ENCODE measurements at places on chromosomes 1 and 21. TPM values are rescaled to one million over a fixed set of nuclear protein-coding genes. Genes with fewer than 3 reads are reported as not detected.

LAPTM5 gene
- total RNA-seq: 298 TPM

CFHR4 gene
- not detected for total RNA-seq

COL24A1 gene
- total RNA-seq: not detected

SH2D5 gene
- total RNA-seq: 0.66 TPM

ITLN2 gene
- total RNA-seq: not detected

ITGB2 gene
- total RNA-seq: 272 TPM

TMEM51 gene
- not detected for total RNA-seq

HRNR gene
- total RNA-seq: not detected

GUCA2B gene
- not detected for total RNA-seq

FCMR gene
- total RNA-seq: 37.3 TPM

TCHH gene
- total RNA-seq: not detected

LHX8 gene
- total RNA-seq: not detected

RASSF5 gene
- 239 TPM for total RNA-seq

DNA sequence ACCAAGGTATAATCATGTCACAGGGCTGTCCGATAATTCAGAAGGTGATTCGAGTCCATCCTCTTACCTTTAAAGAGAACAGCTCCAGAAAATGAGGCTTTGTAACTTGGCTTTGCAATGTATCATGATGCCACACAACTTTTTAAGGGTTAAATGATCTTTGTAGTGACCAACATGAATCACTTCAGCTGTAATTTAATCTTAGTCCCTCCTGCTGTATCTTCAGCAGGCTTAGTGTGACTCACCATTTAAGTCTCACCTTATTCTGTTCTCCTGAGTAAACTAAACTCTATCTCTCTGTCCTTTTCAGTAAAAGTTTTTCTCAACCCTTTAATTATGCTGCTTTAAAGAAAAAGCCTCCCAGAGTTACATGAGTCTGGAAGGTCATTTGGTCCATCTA, 1.9 kb upstream of the HIVEP3 start:
- no peak for DNase-seq

- DNase-seq: no peak
Observed at GRCh38 chr1:205656236-205656635, 24.1 kb downstream of the SLC45A3 start.

GRCh38 chr1:221439008-221439746, 302.7 kb downstream of the DUSP10 start:
- DNase-seq: peak; percentile 57

- DNase-seq: peak; percentile 81
Observed at GRCh38 chr1:3312898-3313575, 141.4 kb upstream of the ARHGEF16 start.

DNA sequence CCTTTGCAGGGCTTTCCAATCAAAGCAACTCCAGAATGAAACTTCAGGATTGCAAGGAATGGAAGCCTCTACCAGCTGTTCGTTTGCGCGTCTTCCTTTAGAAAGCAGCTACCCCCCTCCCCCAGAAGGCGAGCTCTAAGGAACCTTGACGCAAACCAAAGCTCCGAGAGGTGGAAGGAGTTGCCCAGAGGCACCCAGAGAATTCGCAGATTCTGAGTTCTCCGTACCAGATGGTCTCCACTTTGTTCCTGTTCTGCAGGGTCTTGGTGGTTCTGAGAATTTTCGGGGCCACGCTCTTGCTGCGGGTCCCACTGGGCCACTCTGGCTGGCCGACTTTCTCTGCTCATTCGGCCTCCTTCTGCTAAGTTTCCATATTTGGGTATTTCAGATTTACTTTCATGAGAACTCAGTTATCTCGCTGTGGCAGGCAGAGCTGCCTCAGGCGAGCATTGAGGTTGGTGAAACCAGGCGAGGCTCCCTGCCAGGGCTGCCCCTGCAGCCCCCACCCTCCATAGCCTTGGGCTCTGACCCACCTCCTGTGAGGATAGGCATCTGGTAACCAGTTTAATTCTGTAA, 801 bp downstream of the TRAF5 start:
- DNase-seq: peak; percentile 41

DNA sequence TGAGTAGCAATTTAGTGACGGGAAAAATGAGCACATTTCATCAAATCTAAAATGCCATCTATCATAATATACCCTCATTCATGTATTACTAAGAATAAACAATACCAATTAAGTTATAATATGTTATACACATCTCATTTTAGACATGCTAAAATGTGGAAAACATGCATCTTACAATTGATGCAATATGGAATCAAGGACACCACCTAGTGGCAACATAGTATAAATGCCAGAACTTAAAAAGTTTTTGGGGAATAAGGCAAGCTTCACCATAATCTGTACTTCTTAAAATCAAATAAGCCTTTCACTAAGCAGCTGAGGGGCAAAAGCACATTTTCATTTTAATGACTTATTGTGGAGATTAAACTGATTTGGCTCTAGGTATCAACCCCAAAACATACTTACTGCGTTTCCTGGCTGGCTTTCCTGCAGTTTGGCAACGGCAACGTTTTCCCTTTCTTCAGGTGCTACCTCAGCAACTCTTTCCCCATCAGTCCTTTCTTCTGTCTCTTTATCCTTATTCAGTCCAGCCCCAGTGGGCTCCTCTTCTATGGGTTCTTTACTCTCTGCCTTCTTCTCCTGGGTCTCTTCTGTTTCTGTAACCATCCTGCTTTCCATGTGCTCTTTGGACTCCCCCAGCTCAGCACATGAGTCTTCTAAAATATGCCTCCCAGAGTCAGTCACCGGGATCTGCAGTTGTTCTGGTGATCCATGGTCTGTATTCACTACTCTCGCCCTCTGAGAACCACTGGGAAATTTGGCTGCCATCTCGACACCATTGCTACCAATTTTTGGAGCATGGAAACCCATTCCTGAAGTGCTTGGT, 11.4 kb downstream of the SDE2 start:
- DNase-seq: no peak

- DNase-seq: no peak
Observed at GRCh38 chr1:154729577-154729976, 121.6 kb upstream of the ADAR start.

- no peak for DNase-seq
Observed at GRCh38 chr1:173423291-173423690, 53.8 kb upstream of the PRDX6 start.

GRCh38 chr1:56758135-56758534, 61.1 kb downstream of the FYB2 start:
- DNase-seq: no peak

- no peak for DNase-seq
Observed at GRCh38 chr1:179151908-179152682, 70.2 kb downstream of the TOR3A start.

- DNase-seq: no peak
Observed at GRCh38 chr1:9291914-9292360, 757 bp upstream of the SPSB1 start.

DNA sequence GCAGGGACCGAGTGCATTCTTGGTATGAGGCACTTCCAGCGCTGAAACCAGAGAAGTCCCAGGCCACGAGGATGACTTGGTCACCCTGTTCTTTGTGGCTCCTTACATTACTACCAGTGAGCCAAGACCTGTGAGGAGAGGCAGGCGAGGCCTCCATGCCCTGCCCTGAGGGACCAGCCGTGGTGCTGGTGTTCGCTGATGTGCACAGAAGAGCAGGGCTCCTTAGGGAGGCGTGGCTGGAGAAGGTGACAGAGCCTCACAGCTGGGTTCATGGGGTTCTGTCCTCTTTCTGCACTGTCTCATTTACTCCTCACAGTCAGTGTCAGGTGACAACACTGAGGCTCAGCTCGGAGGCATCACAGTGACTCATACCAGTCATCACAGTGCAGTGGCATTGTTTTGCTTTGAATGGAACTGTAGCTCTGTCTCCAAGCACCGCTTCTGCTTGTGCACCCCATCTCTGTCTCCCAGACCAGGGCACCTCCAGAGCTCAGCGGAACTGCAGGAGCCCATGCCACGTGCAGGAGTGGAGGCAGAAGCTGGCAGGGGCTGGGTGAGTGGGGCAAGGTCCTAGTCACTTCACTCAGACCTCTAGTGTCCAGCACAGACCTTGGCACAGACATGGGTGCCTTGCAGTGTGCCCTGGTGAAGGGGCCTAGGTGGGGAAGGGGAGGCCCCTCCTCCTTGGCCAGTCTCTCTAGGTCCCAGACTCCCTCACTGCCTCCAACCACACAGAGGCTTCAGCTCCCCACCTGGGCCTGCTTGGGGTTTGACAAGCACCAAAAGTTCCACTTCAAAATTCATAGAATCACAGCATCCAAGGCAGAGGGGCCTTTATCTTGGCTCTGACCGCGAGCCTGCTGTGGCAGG, 310.9 kb downstream of the MATN1 start:
- DNase-seq: no peak

DNA sequence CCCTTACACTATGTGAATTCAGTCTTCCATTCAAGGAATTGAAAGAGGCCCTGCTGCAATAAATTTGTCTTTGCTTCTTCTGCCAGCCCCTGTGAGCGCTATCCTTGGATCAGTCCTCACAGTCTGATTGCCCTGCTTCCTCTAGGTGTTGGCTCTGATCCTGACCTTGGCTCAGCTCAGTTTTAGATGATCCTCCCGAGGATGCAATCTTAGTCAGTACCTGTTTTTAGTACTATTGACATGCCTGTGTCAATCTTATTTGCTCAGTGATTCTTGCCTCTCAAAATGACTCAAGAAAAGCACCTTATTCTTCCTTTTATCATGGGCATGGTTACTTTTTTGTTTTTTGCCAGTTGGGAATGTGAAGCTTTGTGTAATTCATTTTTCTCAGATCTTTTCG, 101.4 kb upstream of the KCNK1 start:
- no peak for DNase-seq

- DNase-seq: no peak
Observed at GRCh38 chr1:76066394-76066793, 8.2 kb upstream of the ST6GALNAC3 start.

DNA sequence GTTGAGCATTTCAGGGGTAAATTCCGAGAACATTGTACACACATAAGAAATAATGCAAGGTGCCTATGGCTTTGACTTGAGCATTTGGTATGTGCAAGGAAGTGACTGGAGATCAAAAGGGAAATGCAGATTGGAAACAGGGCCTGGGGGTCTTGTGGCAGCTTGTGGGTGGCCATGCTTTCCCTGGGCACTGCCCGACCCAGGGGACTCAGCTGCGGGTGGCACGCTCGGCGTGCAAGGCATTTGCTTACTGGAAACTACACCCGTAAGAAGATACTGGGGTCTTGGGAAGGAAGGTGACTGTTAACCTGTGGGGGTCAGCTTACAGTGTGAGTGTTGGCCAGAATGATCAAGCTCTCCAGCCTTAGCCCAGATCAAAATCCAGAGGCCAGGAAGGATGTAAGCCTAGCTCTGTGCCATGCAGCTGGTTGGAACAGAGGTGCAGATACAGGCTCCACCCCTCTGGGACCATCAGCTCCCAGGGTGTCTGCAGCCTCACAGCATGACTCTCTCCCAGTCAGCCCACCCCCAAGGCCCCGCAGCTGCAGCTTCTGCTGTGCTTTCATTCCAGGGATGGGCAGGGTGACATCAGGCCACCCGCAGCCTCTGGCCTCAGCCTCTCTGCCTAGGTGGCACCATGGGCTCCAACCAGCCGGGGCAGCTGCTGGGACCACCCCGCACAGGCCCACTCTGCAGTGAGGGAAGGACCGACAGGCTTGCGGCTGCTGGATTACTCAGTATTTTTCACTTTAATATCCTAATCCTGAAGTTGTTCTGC, 55.1 kb downstream of the KIF26B start:
- no peak for DNase-seq

- no peak for DNase-seq
Observed at GRCh38 chr21:17472182-17472581, 40.7 kb upstream of the CXADR start.

GRCh38 chr1:6599141-6599975, 3.3 kb downstream of the KLHL21 start:
- peak; percentile 67 for DNase-seq

- DNase-seq: no peak
Observed at GRCh38 chr21:33011462-33011861, 14.3 kb upstream of the OLIG2 start.

DNA sequence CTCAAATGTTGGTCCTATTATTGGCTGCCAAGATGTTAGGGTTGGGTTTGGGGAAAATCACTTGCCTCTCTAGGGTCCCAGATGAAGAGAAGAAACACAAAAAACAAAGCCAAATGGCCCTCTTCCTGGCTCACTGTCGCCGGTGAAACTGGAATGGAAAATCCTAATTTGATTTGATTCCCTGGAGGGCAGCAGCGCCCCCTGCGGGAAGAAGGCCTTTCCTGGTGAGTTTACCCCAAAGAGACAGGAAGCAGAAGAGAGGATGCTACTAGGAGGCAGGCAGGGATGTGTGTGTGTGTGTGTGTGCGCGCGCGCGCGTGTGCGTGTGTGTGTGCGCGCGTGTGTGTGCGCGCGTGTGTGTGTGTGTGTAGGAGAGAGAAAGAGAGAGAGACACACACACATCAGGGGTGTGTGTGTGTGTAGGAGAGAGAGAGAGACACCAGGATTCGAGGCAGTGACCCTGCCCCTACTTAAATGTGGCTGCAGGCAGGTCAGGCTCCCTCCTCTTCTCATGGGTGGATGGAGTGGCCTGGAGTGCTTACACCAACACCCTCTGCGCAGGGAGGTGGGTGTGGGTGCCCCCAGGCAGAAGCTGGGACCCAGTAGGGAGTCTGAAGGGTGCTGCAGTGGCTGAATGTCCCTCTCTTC, 3.1 kb upstream of the SELENON start:
- DNase-seq: peak; percentile 82

GRCh38 chr1:206143537-206144172, 26.5 kb upstream of the AVPR1B start:
- no peak for DNase-seq

DNA sequence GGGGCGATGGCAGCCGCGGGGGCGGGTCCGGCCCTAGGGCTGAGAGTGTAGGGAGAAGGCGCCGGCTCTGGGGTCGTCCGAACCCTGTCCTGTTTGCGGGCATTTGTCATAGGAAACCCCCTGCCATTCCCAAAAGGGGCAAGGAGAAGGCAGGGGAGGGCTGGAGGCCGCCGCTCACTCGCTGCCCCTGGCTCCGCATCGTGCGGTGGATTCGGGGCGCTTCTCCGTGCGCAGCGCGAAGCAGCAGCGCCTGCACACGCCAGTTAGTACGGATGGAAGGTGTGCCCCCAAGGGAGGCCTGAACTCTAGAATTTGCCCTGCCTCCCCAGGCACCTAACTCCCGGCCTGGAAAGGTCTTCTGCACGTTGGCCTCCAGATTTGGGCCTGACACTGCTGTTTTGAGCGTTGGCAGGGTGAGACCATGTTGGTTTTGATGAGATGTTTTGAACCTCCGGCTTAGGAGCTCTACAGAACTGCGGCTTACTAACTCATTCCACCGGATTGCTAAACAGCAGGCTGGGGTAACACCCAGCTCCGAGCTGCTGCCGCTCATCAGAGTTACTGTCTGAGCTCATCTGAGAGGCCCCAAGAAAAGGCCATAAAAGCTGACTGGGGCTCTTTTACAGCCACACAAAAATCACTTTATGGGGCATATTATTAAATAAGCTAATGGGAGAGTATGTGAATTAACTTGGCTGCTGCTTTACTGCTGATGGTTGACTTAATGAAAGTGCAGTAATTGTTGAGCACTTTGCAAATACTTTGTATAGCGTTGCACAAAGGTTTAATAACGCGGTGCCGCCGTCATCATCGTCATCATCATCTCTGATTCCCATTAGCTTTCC, 987 bp downstream of the GPR137B start:
- DNase-seq: no peak

Data from activated naive CD4-positive, alpha-beta T cell treated with anti-CD3 and anti-CD28 coated beads, Interleukin-2, amount 50 U/mL, for 72 hours (primary cell).